ENCODE measurements at places on chromosomes 5 and 9.

- DNase-seq = no peak
These were observed 276.3 kb upstream of the MSX2 start for GRCh38 chr5:174448041-174448440.

DNA sequence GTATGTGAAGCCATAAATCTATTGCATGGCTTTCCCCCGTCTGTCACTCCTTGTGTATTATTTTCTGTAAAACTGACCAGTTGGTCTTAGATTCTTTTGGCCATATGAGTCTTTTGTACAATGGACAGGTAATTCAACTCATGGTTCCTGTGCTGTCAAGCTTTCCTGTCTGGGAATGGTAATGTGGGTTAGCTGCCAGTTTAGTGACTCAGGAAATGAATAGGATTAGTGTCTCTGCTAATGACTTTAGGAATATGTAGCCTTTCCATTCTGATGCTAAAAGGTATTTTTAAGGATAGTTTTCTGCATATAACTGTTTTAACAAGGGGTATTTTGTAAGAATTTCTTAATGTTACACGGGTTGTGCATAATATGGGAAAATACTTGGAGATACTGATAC lies 182.7 kb downstream of the PBX3 start:
- no peak for DNase-seq

DNA sequence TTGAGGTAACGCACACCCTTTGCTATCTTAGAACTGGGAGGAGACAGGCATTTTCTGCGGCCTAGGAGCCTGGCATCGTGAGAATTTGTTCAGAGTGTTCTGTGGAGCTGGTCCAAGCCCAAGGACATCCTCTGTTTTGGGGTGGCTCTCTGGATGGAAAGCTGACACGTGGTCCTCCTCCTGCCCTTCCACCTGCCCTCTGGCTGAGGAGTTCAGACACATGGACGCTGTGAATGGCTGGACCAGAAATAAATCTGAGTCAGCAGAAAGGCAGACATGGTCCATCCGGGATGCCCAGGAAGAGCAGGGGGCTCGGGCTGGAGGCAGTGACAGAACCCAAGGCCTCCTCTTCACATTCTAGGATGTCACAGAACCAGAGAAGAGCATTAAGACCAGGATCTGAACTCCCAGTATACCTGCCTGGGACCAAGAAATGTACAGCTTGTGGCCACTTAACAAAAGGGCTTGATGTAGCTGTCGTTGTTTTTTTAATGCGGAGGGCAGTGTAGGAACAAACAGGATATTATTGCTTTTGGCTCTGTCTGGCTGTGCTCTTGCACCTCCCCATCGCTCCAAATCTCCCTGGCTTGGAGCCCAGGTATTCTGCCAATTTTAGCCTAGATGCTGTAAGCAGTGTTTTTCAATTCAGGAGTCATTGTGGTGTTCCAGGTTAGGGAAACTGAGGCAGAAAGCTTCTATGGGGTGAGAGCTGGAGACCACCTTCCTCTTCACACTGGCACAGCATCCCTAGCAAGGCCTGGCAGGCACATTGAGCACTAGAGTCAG lies 2.4 kb downstream of the CKMT2 start:
- no peak for DNase-seq

DNA sequence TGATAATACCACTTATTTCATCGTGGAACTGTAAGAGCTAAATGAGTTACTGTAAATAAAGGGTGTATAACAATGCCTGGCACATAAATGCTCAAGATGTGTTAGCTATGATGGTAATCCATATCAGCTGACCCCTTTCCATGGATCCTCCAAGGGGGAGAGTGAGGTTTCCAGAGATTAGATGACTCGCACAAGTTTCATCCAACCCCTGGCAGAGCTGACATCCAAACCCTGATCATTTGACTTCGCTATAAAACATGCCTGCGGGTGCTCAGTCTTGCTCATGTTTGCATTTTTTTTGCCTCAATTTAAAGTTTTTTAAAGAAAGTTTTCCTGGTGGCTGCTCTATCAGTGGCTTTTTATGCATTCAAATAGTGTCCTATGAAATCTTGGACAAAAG lies 145.7 kb upstream of the SMIM23 start:
- no peak for DNase-seq

DNA sequence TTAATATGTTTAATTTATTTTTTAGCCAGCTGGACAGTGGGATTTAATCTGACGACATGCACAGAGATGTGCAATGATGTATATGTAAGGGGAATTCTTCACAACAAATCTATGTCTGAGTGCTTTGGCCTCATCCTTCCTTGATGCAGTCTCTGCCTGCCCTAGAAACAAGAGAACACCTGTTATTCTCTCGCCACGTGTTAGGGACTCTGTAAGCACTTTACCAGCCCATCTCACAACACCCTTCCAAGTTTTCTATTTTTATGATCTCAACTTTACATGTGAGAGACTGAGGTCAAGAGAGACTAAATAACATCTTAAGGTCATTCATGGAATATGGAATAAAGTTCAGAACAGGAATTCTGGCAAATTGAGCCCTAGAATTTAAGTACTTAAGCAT lies 123.0 kb upstream of the GAS1 start:
- DNase-seq = no peak

DNA sequence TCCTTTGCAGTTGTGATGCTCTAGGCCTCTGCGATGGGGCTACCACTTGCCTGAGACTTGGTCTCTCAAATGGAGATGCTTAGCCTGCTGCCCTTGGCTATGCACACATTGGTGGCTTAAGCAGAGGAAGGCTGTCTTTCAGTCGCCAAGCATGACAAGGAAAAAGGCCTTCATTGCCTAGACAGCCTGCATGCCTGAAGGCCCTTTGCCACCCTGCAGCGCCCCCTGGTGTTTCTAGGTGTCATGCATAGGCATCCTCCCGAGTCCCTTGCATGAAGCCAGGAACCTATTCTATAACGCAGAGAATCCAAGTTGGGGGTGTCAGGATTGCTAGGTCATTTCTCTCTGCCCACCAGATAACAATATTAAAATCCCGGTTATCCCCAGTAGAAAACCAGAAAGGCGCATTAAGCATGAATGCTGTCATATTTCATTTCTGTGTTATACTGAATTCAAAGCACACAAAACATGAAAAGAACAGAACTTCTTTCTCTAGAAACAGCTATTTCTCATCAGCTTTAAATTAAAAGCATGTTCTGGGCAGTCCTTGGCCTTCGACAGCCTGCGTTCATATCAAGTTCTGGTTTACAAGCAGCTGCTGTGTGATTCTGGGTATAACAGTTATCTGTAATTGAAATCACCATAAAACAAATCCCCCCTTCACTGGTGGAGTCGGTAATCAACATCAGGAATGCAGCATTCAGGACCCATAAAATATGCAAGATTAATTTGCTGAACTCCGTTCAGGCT lies 59.7 kb upstream of the TRPC7 start:
- peak; percentile 65 for DNase-seq

GRCh38 chr9:130857864-130858738 lies 23.0 kb downstream of the ABL1 start:
- DNase-seq = no peak

DNA sequence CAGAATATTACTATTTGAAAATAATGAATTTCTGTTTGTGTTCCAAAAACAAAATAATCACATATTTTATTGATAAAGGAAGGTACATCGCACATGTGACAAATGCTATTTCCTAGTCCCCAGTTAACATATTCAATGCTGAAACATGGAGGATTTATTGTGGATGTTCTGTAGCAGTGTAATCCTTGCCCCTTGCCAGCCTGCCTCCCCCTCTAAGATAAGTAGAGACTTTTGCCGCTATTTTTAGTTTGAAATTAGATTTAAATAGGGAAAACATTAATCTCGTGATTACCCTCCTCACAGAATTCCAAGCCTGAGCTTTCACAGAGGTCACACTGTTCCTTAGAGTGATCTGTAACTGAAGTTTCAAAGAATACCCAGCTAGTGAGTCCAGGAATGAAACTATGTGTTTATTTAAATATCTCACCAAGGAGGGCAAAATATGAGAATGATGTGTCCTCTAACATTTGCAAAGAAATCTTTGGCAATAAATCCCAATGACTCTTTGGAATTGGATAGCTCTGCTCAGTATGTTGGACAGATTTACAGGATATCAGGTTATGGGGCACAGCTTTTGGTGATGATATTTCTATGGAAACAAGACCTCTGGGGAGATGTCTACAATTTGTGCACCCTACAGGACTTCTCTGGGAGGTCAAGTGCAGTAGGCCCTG lies 17.3 kb downstream of the CTXN3 start:
- no peak for DNase-seq

DNA sequence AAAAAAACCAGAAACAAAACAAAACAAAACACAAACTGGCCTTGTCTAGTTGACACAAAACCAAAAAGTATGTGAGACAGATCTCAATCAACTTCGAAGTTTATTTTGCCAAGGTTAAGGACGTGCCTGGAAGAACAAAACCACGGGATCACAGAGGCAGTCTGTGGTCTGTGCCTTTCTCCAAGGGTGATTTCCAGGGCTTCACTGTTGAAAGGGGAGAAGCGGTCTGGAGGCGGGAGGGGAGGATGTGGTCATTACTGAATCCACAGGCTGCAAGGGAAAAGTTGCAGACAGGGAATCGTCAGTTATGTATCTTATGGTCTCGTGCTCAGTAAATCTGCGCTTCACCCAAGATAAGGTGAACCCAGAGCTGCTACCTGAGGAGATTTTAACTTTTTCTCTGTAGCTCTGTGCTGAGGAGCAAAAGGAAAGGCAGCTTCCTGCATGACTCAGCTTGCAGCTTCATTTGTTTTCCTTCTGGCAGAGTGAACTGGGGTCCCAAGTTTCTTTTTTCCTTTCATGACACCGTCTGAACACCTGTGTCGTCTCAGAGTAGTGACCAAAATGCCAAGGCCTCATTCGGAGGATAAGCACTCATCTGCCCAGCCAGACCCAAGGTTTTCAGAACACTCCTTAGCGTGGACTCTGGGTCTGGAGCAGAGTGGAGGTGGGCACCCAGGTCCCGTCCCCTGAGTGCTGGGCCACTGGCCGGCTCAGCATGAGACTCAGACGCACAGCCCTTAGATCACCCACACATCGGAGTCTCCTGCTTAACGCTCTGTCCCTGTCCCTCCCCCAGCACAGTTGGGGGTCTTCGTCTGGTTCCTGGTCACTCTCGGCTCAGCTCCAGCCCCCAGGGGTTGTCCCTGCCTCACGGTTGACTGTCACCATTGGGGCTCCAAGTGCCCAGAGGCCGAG lies 25.9 kb downstream of the ROPN1L start:
- DNase-seq = no peak

GRCh38 chr9:136995772-136996311 lies 526 bp downstream of the CLIC3 start:
- no peak for DNase-seq

- DNase-seq = no peak
These were observed 26.8 kb upstream of the ADAMTSL1 start for GRCh38 chr9:18447131-18447530.

- no peak for DNase-seq
These were observed 72.2 kb upstream of the FAM169A start for GRCh38 chr5:74938250-74938933.

- DNase-seq = no peak
These were observed 129.4 kb upstream of the BASP1 start for GRCh38 chr5:17088051-17088450.

GRCh38 chr5:77774981-77775789 lies 954 bp downstream of the TBCA start:
- no peak for DNase-seq

DNA sequence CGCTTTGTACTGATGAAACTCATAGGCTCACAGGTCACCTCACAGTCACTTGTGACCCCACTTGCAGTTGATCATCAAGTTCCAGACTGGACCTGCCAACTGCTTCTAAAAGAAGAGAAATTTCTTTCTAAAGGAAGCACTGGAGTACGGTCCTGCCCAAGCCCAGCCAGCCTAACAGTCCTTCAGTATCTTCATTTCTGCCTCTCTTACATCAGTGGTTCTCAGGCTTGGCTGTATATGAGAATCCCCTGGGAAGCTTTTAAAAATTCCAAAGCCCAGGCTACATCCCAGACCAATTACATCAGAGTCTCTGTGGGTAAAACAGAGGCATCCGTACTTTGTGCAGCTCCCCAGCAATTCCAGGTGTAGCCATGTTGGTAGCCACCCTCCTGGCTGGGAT lies 282.1 kb downstream of the NFIB start:
- no peak for DNase-seq

DNA sequence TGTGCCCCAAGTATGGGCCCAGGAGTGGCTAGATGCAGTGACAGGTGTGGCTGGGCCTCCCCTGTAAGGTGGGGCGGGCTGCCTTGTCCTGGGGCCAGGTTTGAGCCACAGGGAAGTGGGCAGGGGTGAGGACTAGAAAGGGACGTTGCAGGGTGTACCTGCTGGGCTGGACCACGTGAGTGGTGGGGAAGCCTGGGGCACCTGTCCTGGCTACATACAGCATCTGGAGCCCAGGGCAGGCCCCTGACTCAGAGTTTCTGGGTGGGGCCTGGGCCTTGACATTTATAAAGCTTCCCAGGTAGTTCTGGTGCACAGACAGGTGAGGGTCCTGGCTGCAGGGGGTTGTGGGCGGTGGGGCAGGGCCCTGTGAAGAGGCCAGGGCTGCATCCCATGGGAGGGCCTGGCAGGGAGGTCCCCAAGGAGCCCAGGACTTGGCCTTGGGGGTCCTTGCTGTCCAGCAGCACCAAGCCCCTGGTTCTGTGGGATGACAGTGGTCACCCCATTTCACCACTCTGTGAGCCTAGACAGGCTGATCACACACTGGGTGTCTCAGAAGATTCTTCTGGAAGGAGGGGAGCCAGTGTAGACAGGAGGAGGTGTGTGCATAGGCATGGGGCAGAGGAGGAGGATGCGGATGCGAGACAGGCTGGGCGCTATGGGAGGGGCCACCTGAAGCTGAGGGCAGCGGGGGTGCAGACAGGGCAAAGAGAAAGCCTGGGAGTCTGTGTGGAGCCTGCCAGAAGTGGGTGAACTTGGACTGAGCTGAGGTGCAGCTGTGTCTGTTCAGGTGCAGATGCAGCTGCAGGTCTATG lies 94.0 kb downstream of the PHF2 start:
- DNase-seq = no peak

GRCh38 chr9:124934290-124934689 lies 6.6 kb downstream of the GOLGA1 start:
- no peak for DNase-seq

DNA sequence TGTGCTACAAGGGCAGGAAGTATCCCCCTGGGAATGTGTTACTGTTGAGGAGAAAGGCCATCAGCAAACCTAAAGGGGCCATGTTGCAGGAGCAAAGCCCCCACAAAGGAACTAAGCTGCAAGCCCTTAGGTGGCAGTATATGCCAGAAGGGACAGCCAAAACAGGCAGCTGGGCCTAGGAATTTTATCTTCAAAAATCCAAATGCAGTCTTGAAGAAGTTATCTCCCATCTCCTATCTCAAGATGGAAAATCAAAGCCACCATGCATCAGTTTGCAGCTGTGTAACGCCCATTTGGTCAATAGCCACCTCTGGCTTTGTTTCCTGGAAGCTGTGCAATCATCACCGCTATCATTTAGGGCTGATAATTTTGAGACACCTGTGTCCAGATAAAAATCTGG lies 400.3 kb downstream of the ARHGEF28 start:
- DNase-seq = no peak

DNA sequence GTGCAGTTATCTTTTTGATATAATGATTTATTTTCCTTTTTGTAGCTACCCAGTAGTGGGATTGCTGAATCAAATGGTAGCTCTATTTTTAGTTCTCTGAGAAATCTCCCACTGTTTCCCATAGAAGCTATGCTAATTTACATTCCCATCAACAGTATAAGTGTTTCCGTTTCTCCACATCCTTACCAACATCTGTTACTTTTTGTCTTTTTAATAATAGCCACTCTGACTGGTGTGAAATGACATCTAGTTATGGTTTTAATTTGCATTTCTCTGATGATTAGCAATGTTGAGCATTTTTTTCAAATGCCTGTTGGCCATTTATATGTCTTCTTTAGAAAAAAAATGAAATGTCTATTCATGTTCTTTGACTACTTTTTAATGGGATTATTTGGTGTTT lies 94.7 kb downstream of the SERINC5 start:
- no peak for DNase-seq

Measured in NCI-H1048 (cell line).